Large intestine (tissue), 12 donors: ENCODE measurements at places on chromosomes 4 and X. TPM values are rescaled to one million over a fixed set of nuclear protein-coding genes. Genes with fewer than 3 reads are reported as not detected.

The TBC1D1 gene
- polyA plus RNA-seq, result 116 TPM

The MAGEC1 gene
- not detected for polyA plus RNA-seq

The TCEAL5 gene
- 6.2 TPM for polyA plus RNA-seq

The GRSF1 gene
- 69.7 TPM for polyA plus RNA-seq

The SUPT20HL2 gene
- 0.04 TPM for polyA plus RNA-seq

The NDST3 gene
- 0.85 TPM for polyA plus RNA-seq
